Memory B cell (primary cell): ENCODE measurements at places on chromosomes 1 and 21.

- DNase-seq = no peak
Measured at GRCh38 chr1:6519491-6519934, 28.0 kb upstream of the PLEKHG5 start.

GRCh38 chr1:180229483-180230415 lies at the start of gene LHX4:
Gene LHX4, plus strand, starts transcription at chr1:180230264. Its CDS starts 266 bp downstream, at chr1:180230530.
- no peak for DNase-seq

DNA sequence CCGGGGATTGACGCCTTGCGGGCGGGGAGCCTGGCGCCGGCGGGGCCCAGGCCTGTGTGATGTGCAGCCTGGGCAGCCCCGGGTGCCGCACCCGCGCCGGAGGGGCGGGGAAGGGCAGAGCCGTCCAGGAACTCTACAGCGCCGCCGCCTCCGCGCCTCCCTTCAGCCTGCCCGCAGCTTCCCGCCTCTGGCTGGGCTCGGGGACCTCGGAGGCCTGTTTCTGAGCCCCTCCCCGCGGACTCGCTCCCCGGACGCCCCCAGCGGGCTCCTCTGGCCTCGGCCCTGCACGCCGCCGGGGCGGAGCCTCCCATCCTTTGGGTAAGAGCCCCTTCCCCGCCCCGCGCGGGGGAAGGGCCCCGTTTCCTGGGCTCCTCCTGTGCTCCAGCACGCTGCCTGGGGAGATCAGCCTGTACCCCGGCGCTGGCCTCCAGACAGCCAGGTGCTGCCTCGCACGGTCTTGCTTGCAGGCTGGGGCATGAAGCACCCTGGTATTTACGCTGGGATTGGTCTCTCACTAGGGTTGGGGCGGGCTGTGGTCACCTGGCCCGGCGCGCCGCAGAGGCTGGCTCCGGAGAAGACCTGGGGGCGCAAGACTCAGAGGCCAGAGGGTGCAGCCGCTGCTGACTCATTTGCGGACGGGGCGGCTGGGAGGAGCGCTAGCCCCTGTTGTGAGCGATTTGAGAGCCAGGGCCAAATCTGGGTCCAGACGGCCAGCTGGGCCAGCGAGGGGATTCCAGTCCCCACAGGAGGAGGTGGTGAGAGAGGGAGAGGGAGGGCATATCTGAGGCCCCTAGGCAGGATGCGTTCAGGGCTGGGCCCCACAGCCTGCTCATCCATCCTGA lies 5.7 kb upstream of the ACOT11 start:
- DNase-seq = no peak

- no peak for DNase-seq
Measured at GRCh38 chr1:80158771-80159170, 1152.2 kb upstream of the ADGRL4 start.

DNA sequence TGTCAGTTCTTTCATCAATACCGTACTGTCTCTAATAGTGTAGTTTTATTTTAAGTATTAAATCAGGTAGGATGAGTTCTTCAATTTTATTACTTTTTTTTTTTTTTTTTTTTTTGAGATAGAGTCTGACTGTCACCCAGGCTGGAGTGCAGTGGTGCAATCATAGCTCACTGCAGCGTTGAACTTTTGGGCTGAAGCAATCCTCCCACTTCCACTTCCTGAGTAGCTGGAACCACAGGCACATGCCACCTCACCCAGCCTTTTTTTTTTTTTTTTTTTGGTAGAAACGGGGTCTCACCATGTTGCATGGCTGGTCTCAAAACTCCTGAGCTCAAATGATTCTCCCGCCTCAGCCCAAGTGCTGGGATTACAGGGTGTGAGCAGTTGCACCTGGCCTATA lies 44.3 kb downstream of the INAVA start:
- DNase-seq = no peak

- DNase-seq = no peak
Measured at GRCh38 chr1:181398544-181398943, 84.8 kb upstream of the CACNA1E start.

- DNase-seq = no peak
Measured at GRCh38 chr1:47870480-47870879, 126.7 kb downstream of the TRABD2B start.

DNA sequence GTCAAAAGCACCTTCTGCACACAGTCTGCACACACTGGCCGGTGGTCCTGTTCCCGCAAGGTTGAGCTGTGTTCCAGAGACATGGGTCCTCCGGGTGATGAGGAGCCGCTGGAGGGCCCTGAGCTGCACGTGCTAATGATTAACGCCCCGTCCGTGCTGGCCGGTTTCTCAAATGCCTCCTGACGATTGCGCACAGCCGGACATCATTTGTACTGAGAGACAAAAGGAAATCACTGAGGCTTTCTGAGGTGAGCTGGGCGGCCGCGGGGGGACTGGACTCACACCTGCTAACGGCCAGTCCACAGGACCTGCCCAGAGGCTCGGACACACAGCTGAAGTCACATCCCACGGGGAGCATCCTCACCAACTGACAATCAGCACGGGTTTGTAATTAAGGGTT lies 29.2 kb downstream of the POFUT2 start:
- no peak for DNase-seq

- no peak for DNase-seq
Measured at GRCh38 chr1:205524794-205525101, 20.3 kb downstream of the CDK18 start.

DNA sequence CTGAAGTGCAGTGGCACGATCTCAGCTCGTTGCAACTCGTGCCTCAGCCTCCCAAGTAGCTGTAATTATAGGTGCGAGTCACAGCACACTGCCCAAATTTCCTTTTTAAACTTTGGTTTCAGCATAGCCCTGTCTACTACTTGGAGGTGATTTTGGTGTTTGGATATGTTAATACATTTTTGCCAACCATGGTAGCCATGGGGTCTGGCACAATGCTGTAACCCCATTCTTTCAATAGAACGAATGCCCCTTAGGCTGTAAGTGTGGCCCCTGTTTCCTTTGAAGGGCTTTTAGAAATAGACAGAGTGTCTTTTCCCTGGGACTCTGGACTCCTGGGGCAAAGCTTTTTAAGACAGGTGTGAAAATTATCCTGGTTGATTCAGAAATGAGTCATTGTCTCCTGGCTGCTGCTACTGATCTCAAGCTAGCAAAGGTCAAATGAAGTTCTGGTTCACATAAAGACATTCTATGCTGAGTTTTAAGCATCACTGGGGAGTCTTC lies 141.1 kb upstream of the RUNX1 start:
- DNase-seq = no peak

GRCh38 chr1:217910791-217911320 lies 279.7 kb downstream of the SPATA17 start:
- DNase-seq = no peak

DNA sequence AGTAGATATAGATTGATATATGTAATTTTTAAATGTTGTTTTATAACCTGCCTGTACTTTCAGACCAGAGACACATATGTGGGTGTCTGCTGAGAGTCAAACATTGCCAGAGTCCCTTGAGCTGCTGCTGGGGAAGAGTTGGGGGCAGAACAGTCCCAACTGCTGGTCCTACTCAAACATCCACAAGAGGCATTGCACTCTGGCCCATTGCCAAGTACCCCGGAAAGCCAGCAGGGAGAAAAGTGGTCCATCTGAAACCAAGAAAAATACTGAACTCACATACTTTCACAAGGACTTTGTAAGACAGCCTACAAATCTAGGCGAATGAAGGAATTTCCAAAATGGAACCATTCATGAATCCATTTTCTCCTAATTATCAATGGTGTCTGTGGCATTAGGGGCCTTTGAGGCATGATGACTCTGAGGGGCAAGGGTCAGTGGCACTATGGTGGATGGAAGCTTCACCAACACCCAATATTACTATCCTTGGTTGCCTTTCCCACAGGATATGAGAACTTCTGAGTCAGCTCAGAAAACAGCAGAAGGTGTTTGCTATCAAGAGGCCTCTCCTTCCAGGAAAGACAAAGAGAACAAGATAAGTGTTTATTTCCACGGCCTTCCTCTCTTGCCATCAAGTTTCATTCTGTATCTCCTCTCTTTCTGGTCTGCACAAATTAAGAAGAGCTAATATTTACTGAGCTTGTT lies 7.3 kb upstream of the TBX15 start:
- DNase-seq = no peak

GRCh38 chr21:36059823-36060158 lies 535 bp downstream of the SETD4 start:
- DNase-seq = no peak

DNA sequence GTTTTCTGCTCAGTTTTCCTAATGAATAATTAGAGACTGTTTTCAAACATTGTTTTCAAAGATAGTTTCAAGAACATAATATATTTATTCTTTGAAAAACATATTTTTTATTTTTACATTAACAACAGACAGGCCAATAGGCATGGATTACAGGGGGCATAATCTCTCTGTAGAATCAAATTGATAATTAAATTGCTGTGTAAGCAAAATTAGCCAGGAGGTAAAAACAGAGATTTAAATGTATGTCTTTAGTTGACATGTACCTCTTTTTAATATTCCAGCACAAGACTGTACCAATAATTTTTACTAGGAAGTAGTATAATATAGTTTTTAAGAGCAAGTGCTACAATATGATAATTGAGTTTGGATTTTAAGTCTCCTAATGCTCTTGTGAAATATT lies 1444.5 kb downstream of the BRINP3 start:
- DNase-seq = no peak

DNA sequence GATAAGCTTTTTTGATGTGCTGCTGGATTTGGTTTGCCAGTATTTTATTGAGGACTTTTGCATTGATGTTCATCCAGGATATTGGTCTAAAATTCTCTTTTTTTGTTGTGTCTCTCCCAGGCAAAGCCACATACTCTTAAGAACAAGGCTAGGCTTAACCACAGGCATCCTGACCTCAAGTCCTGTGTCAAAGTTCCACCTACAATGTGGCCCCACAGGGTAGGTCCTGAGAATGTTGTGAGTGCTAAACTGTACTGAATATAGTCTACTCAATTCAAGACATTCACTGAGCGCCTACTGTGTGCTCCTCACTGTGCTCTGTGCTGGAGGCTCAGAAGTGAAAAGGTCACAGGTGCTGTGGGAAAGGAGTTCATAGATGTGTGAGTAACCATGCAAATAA lies 20.6 kb downstream of the DDAH1 start:
- no peak for DNase-seq

DNA sequence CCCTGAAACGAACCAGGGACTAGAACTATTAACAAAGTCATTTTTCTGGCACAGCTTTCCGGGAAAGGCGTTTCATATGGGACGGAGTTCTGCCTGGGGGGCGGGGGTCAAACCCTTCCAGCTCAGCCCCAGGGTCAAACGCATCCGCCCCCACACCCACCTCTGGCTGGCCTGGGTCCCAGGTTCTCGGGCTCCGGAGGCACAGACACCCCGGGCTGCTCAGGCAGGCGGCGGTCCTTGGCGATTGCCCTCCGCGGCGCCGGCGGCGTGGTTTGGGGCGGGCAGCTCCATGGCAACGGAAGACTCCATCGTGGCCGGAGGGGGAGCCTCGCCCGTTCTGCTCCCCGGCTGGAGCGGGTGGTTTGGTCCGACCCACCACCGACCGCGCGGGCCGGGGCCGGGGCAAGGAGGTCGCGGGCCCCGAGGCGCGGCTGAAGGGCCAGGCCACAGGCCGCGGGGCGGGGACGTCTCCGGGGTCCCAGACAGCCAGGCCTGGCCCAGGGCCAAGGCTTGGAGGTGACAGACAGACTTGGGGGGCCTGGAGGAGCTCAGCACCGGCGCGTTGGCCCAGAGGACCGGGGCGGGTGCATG lies at the start of gene CFAP74:
CFAP74 (minus strand) TSS at position 246 of the 591 bp plus-strand sequence. CDS start 12,830 bp downstream, outside the sequence.
- no peak for DNase-seq

DNA sequence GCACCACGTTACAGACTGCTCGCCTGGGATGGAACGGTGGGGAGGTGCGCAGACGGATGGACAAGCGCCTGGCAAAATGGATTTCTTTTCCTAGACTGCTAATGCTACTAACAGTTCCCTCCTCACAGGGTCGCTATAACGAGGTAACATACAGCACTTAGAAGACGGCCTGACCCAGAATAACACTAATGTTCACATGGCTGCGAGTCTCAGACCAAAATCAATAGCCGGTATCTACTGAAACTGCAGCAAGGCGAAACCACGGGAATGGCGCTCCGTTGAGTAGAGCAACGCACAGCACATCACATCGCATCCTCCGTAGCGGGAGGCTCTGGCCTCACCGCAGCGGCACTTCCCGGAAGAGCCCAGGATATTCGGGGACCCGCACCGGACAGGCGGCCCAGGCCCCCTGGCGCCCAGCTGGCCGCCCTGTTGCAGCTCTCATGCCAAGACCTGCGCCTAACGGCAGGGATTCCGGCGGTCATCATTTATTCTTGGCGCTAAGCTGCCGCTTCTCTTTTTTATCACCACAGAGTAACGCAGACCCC lies 46.6 kb downstream of the VPS26C start:
- DNase-seq = peak; percentile 19

DNA sequence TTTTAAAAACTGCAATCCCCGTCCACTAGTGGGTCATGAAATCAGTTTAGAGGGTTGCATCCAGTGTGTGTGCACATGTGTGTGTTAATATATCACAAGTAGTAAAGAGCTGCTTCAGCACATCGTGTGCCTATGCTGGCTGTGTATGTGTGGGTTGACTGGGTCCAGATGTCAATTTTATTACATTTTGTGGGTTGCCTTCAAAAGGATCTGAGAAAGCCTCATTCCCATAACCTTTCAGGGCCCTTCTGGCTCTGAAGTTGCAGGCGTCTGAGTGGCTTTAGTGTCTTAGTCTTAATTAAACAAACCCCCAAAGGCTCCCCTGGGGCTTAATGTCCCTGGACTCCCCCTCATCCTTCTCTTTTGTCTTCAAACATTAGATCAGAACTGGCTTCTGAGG lies 19.8 kb downstream of the PLA2G2D start:
- DNase-seq = no peak

DNA sequence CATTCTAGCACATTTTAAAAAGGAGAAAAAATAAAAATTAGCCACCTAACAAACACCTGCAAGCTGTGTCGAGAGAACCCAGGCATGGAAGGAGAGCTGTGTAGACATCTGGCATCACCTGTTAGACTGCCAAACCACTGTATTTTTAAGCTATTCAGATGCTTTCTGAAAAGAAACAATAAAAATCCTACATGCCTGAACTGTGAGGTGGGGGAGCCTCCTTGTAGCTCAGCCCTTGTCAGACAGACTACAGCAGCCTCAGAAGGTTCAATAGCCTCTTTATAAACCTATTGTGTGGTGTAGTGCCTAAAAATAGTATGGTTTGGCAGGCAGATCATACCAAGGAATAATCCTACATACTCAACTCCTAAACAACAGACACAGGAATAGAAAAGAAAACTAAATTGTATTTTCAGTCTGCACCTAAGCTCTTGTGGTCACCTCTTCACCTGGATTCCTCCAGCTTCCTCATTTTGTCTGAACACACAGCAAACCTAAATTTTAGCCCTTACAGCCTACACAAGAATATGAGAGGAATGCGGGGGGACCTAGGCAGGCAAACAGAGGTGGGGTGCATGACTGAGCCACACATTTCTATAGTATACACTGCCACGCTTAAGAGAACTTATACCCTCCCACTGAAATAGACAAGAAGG lies 67.0 kb downstream of the SIPA1L2 start:
- DNase-seq = no peak

- DNase-seq = no peak
Measured at GRCh38 chr1:4061521-4062031, 161.5 kb upstream of the C1orf174 start.

DNA sequence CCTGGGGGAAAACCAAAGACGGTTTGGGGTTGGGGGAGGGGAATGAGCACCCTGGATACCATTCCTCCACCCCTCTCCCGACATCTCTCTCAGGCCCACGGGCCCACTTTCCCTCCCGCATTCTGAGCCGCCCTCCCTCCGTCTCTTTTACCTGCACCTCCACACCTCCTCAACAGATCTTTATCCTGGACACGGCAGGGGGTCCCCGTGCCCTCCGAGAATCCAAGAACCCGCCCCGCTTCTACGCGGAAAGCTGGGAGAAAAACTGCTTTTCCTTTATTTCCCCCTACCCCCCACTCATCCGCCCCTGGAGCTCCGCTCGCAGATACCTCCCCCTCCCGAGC lies 108.8 kb downstream of the NAV1 start:
- DNase-seq = no peak

- no peak for DNase-seq
Measured at GRCh38 chr1:238652346-238652968, 733.9 kb upstream of the CHRM3 start.
